Prostate gland (tissue), 2 donors: ENCODE measurements at places on chromosomes 1 and 21.

- DNase-seq, result no peak
Observed at GRCh38 chr1:168161459-168161858, 17.3 kb upstream of the TIPRL start.

GRCh38 chr1:232978091-232978634 is 27.8 kb downstream of the NTPCR start:
- DNase-seq, result no peak

DNA sequence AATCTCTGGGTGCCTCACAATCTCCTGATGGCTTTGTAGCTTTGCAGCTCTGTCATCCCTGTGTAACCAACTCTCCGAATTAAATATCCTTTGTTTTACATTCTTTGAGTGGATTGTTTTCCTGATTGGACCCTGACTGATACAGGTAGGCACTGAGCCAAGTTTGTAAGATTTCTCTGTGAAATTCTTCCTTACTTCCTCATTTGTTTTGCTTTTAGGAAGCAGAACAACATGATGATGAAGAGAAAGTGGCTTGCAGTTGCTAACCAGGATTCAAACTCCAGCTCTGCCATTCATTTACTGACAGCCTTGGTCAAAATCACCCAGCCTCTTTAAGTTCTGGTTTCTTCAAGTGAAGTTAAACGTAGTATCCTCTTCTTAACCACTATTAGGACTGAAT is 452.3 kb downstream of the OMA1 start:
- no peak for DNase-seq

- no peak for DNase-seq
Observed at GRCh38 chr1:165525708-165526107, 18.1 kb upstream of the LRRC52 start.

- peak; percentile 29 for DNase-seq
Observed at GRCh38 chr21:42467140-42467983, 28.7 kb downstream of the RSPH1 start.

DNA sequence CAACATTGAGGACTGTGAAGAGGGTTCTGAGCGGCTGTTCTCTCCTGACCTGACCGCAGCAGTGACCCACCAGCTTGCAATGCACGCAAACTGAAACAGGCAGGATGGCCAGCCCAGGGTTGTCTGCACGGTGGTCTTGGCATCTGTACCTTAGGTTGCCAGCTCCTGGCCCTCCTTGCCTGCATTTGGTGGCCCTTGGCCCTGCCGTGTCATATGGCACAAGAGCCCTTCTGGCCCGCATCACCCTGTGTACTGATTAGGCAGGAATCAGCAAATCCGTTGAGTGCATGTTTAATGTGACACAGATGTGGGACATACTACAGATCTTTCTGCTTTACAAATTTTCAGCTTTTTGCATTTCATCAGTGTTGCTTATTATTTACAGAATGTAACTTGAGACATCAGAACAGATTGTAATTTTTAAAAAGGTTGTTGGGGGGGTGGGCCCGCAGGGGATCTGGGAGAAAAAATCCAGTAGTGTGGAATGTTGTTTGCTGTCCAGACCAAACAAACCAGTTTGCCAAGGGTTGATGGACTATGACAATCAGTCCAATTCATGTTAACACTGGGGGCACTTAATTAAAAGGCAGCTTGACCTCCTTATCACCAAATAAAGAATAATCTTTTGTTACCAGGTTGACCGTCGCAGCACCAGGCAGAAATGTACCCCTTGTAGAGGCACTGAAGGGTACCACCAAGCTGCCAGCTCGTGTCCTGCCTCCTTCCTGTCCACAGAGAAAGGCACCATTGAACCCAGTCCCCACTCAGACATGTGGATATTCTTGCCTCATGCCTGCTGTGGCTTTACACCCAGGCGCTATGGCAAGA is 132.6 kb downstream of the DHRS3 start:
- no peak for DNase-seq

- no peak for DNase-seq
Observed at GRCh38 chr1:65658122-65658521, 134.6 kb upstream of the PDE4B start.

GRCh38 chr1:29172415-29172939 is 9.2 kb downstream of the SRSF4 start:
- no peak for DNase-seq

GRCh38 chr21:32257962-32258785 is 20.7 kb downstream of the MIS18A start:
- peak; percentile 76 for DNase-seq

DNA sequence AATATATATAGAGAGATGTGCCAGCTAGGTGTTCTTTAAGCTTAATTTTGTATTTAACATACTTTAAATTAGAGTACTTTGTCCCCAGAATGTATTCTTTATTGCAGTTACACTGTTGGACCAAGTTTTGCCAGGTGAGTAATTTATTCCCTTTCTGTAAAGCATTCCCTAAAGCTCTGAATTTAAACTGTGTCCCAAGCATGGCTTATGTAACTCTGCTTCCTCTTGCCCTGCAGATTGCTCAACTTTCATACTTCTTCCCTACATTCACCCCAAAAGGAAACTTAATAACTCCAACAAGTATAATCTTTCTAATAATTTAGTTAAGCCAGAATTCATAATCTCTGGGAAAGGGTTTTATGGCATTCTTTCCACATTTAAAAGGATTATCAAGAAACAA is 5.6 kb downstream of the LYPLAL1 start:
- DNase-seq, result no peak
